NAMALWA (cell line): ENCODE measurements at places on chromosomes 5 and 9.

GRCh38 chr5:32083981-32084430 is 90.1 kb downstream of the GOLPH3 start:
- no peak for DNase-seq

DNA sequence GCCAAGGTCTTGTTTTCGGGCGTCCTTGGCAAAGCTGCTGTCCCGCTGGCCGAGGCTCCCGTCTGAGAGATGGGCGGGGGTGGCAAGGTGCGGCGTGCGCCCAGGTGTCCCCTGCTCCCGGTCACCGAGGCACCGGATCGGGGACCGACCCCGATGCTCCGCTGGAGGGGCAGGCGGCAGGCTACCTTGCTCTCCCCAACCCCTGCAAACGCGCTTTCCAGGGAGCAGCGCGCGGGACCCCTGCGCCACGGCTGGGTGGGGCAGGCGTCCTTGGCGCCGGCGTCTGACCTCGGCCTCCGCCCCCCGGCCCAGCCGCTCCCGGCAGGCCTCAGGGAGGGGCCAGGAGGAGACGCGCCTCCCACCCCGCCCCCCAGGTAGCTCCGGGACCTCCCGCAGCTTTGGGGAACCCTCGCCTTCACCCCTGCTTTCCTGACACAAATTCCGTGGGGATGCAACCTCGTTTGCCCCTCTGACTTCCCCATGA is 551 bp downstream of the N4BP3 start:
- DNase-seq = peak; percentile 46

DNA sequence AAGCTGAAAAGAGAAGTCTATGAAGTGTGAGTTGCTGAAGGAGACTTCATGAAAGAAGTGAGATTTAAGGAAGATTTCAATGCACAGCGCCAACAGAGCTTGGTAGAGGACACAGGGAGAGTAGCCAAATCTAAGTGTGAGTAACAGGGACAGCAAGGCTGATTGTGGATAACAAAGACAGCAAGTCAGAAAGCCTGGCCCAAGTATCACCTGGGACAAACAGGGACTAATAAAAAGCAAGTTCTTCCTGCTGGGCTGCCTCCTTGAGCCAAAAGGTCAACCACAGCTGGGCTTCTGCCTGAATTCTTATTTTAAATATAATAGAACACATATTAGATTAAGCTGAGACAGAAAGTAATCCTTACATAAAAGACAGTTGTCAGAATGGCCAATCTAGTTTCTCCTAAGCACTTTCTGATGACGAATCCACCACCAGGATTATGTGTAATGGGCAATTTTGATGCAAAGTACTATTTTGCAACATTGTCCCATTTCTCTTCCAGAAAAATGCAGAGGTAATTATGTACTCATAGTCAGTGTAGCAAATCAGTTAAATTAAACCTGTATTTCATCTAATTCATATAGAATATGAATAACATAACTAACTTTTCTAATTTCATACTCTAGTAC is 73.8 kb downstream of the MAPKAP1 start:
- no peak for DNase-seq

- peak; percentile 46 for DNase-seq
These were observed 120.0 kb upstream of the ACOT12 start for GRCh38 chr5:81513982-81514381.

DNA sequence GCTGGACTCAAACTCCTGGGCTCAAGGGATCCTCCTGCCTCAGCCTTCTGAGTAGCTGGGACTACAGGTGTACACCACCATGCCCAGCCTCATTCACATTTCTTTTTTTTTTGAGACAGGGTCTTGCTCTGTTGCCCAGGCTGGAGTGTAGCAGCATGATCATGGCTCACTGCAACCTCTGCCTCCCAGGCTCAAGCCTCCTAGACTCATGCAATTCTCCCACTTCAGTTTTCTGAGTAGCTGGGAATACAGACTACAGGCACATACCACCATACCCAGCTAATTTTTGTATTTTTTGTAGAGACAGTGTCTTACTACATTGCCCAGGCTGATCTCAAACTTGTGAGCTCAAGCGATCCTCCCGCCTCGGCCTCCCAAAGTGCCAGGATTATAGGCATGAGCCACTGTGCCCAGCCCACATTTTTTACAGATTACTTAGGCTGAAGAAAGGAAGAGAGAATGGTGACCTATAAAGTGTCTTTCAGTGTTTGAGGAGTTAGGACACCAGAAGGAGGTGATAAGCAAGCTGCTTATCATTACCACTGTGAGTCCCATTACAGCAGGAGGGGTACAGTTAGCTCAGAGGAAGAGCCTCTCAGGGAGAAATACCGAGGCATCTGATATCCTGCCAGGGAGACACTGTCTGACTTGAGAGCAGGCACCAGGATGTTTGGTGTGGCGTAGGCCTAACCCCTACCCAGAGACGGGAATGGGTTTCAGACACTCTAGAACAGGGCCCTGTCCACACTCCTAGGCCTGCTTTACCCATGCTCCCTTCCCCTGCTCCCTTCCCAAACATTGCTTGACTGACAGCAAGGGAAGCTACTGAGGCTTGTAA is 9.7 kb downstream of the FAXDC2 start:
- DNase-seq = no peak

DNA sequence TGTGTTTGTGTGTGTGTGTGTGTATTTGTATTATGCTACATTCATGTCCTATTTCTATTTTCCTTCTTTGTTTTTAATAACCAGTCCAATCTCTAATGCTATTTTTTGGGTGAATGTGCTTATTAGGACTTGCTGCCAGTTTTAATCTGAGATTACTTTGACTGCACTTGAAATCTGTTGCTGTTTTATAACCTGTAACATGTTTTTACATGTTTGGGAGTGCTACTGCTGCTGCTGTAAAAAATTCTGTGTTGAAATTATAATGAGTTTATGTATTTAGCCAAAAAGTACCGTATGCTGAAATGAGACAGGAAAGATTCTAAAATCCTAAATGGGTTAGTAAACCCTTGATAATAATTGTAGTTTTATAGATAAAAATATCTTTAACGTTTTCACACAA is 104.7 kb upstream of the SSBP2 start:
- DNase-seq = no peak

DNA sequence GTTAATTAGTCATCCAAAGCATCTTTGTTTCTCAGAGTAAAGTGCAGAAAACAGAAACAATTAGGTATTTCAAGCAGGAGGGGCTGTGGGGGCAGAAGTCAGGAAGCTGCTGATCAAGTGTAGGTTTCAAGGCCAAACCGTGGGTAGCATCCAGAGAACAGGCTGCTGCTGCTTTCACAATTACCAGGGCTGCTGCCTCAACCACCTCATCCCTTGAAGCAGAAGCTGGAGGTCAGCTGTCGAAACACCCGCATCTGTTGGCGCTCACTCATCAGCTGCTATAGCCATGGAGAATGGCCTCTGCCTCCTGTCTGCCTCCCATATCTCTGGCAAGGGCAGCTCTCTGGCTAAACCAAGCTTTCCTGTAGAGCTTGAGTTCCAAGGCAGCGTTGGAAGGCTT is 122.9 kb upstream of the OSMR start:
- no peak for DNase-seq

DNA sequence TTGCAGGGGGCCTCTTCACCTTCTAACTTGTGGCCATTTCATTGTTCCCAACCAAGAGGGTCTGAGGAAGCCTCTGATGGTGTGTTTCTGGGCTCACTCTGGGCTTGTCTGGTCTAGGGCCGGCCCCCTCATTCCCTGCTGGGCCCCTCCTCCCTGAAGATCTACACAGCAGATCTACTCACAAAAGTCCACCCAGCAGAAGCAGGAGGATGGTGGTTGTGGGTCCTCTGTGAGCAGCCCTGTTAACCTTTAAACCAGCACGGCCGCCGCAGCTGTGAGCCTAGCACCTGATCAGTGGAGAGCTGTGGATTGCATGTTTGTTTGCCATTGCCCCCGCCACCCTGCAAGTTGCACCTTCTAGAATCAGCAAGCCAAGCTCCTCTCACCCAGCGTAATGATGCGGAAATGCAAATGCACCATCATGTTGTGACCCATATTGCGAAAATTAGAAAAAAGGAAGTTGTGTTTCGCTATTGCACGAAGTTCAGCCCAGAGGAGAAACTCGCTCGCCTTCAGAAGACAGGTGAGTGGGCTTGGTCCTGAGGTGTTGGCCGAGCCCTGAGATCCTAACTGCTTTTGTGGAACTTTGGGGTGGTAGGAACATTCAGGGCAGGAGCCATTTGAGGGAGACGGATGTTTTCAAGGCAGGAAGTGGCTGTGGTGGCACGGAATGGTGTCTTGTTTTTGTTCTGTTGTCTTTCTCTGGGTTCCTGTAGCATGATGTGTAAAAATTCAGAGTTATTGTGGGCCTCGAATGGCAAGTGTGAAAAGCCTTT is 16.7 kb downstream of the FGD3 start:
- peak; percentile 96 for DNase-seq

DNA sequence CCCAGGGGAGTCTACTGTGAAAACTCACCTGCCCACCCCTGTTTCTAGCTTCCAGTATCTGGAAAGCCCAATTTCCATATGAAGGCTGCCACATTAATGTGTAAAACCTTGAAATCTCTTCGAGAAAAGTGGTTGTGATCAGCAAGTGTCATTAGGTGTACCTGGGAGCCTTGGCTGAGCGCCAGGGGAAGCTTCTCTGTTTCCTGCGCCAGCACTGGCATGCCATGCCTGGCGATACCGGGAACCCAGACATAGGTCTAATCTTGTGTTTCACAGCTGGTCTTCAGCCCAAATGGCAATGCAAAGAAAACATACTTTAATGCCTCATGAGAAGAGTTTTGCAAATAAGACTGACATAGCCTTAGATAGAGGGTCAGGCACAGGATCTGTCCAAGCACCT is 101.6 kb downstream of the TENT4A start:
- DNase-seq = no peak

DNA sequence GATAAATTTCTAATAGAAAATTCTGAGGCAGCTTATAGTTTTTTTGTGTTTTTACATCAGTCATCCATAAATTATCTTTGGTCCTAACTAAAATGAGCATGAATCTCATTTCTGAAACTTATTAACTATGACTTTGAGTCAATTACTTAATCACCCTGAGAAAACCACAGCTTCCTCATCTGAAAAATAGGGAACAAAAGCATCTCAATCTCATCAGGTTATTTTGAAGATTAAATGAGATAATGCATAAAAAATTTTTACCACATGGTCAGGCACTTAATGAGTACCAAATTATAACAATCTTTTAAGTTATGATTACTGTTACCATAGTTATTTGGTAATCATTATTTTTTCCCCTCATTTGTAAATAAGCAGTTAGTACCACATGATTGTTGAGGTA is 279.1 kb downstream of the MAST4 start:
- DNase-seq = no peak

DNA sequence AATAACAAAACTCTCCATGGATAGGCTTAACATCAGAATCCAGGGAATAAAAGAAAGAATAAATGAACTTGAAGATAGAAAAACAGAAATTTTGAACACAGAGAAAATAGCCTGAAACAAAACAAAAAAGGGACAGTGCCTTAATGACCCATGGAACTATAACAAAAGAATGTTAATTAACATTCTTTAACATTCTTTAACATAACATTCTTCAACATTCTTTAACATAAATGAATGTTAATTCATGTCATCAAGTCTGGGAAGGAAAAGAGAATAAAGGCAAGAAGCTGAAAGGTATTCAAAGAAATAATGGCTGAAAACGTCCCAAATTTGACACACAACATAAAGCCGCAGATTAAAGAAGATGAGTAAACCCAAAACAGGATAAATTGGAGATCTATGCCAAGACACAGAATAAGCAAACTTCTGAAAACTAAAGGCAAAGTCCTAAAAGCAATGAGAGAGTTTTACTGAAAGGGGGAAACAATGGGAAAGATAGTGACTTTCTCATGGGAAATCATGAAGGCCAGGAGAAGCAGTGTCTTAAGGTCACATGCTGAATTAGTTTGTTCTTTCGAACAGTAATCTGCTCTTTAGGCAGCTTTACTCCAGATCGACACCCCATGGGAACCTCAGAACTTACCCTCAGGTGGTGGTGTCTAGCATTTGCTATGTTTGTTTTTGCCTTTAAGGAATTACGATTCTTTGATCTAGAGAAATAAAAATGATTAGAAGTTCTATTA is 483.0 kb downstream of the KDM4C start:
- no peak for DNase-seq

GRCh38 chr5:119316906-119317305 is 38.9 kb upstream of the TNFAIP8 start:
- no peak for DNase-seq

DNA sequence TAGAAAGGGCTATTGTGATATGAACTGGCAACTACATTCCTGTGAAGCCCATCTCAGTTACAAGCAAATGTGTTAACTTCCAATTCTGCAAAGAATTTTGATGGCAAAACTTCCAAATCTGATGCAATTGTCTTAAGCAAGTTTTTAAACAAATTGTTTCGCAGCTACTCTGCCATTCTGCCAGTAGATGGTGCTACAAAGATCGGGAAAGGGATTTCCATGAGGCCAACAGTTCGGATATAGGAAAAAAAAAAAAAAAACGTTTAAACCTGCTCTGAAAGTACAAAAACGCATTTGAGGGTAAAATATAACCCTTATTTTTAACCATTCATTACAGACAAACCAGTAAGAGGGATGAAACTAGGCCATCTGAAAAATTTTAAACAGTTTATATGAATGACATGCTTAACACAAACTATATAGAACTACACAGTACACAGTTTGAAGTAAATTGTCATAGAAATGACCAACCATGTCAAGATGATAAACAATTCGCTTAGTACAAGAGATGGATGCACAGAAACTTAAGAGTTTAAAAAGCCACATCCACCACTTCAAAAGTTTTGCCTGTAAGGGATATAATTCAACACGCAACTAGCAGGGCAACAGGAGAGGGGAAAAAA is 2.2 kb downstream of the HNRNPA0 start:
- DNase-seq = peak; percentile 62

GRCh38 chr9:89873801-89874200 is 269.0 kb downstream of the GADD45G start:
- DNase-seq = no peak

DNA sequence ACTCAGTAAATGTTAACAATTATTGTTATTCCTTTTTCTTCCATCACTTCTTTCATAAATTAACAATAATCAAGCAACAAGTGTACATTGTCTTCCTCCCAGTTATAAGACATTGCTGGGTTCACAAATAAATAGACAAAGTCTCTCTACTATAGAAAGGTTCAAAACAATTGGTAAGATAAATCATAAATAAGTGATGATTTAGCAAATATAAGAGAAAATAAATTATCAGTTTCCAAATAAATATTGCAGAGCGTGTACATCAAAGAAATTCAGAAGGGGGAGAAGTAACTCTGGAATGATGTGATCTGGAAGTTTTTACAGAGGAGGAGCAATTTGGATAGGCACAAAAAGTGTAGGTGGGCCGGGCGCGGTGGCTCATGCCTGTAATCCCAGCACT is 114.2 kb downstream of the BASP1 start:
- DNase-seq = no peak

- DNase-seq = no peak
These were observed 85.5 kb upstream of the MYO10 start for GRCh38 chr5:17021602-17021932.

GRCh38 chr9:107739601-107740082 is 250.1 kb upstream of the KLF4 start:
- DNase-seq = no peak

DNA sequence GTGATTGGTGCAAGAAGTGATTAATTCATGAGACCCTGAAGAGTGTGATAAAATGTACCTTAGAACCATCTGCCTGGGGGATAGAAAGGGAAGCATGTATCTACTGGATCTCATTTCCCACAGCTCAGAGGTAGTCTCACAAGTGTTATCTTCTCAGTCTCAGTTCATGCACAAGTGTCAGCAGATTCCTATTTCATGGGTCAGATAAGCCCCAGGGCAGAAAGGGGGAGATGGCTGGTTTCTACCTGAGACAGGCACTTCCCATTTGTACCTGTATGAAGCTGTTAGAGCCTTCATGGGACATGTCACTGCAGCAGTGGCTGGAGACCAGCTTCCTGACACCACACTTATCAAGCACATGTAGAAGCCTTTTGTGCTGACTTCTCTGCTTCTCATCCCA is 45.6 kb upstream of the SMIM15 start:
- no peak for DNase-seq
